ENCODE measurements at places on chromosomes 7 and 10.

- no peak for DNase-seq
Measured at GRCh38 chr10:77233466-77233865, 404.1 kb downstream of the KCNMA1 start.

DNA sequence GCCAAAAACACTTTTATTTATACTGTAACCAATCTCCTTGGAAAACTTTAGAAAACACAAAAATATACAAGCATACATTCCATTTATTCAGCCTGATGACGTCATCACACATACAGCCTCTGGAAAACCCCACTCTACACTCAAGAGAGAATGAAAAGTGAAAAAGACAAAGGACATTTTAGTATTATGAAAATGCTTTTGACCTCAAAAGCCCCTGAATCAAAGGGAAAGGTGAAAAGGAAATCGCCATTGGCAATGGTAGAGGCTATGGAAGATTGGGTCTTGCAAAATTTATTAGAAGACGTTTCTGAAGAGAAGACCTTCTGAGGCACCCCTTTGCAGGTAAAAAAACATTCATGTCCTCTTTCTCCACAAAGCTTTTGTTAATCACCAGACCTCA lies 82.9 kb upstream of the STRIP2 start:
- no peak for DNase-seq

- DNase-seq = no peak
Measured at GRCh38 chr7:105617280-105618015, 36.2 kb upstream of the EFCAB10 start.

DNA sequence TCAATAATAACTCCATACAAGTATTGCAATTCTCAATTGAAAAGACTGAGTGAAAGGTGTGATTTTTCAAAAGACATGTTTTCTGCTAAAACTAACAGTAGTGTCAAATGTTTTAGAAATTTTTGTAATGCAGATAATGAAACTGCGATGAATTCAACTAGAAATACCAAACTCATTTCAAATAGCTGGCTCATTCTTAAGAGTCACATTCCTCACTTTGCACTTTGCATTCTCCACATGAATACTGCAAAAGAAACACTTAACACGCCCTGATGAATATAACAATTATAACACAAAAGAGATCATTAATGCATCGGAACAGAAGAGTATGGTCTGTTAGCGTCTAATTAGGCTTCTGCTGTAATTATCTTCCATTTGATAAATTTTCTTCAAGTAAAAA lies 15.5 kb upstream of the TSPAN12 start:
- DNase-seq = no peak

GRCh38 chr10:108616559-108617285 lies 1306.6 kb downstream of the XPNPEP1 start:
- no peak for DNase-seq

- DNase-seq = no peak
Measured at GRCh38 chr7:32088451-32088881, 18.3 kb upstream of the PDE1C start.

- no peak for DNase-seq
Measured at GRCh38 chr10:97584798-97585438, 729 bp downstream of the HOGA1 start.

DNA sequence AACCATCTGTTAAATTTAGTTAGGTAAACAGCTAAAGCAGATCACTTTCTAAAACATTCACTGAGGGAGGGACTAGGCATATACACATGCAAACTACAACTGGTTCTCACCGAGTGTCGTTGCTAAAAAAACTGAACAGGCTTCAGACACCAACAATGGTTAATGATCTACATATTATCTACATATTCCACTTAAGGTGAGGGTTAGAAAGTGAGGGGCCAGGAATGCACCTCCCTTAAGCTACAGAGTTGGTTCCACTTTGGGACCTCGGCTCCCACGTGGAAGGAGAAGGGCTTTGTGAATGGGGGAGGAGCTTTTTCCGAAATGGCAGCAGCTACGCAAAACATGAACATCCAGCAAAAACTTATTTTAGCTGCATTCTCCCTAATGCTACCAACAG lies 5.8 kb downstream of the CTBP2 start:
- DNase-seq = no peak

DNA sequence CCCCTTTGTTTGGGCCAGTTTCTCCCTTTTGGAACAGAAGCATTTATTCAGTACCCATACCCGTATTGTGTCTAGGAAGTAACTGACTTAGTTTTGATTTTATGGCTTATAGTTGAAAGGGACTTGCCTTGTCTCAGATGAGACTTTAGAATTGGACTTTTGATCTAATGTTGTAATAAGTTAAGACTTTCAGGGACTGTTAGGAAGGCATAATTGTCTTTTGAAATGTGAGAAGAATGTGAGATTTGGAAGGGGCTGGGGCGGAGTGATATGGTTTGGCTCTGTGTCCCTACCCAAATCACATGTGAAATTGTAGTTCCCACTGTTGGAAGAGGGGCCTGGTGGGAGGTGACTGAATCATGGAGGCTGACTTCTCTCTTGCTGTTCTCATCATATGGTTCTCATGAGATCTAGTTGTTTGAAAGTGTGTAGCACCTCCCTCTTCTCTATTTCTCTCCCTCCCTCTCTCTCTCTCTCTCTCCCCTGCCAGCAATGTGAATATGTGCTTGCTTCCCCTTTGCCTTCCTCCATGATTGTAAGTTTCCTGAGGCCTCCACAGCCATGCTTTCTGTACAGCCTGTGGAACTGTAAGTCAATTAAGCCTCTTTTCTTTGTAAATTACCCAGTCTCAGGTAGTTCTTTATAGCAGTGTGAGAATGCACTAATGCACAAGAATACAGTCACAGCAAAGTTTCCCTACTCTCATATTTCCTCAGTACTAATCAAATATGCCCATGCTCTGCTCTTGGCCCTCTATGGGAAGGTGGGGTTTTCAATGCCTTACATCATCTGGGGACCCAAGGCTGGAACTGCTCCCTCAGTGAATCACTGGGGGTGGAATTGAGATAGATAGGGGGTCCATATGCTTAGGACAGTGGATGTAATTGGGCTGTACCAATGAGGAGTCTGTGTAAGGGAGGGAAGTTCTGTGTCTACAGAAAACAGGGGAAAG lies 17.2 kb upstream of the AKR1C1 start:
- DNase-seq = no peak

GRCh38 chr10:96252730-96253129 lies 18.6 kb downstream of the BLNK start:
- DNase-seq = no peak

GRCh38 chr7:152189061-152189460 lies 163.6 kb downstream of the GALNT11 start:
- no peak for DNase-seq

- no peak for DNase-seq
Measured at GRCh38 chr10:113954409-113954808, 89.3 kb upstream of the ADRB1 start.

- no peak for DNase-seq
Measured at GRCh38 chr7:147308539-147308938, 1191.9 kb downstream of the CNTNAP2 start.

GRCh38 chr10:30806850-30807249 lies 177.3 kb upstream of the LYZL2 start:
- DNase-seq = no peak

GRCh38 chr10:129501652-129502436 lies 34.8 kb downstream of the MGMT start:
- no peak for DNase-seq

DNA sequence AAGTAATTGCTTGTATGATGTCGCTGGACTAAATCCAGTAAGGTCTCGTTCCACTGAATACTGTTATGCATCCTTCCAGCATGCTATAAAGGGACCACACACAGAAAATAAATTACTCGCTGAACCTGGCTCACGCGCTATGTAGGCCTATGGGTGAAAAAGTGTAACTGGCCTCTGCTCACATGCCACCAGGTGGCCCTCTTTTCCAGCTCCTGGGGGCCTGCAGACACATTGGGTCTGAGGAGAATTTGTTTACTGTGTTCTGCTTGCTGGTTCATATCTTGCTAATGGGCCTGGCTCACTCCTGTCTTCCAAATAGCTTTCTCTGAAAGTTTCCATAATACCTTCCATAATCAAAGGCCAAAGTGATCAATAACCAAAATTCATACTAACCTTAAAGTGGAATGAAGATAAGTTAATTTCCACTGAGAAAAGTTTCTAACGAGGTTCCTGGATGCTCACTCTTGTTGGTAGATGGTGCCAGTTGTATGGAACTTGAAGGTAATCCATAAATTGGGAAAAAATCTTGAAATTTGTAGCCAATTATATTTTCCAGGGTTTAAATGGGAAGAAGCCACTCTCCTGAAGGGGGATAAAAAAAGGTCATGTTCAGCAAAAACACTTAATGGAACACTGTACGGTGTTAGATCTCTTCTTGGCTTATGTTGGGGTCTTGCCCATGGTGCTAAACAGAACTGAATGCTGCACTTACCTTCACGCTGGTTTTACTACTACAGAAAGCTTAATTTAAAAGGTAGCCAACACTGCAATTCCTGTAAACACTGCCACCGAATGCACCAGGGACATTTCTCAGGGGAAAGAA lies 27.0 kb upstream of the ZPBP start:
- DNase-seq = peak; percentile 7

- no peak for DNase-seq
Measured at GRCh38 chr7:1802899-1803298, 132.8 kb downstream of the ELFN1 start.

DNA sequence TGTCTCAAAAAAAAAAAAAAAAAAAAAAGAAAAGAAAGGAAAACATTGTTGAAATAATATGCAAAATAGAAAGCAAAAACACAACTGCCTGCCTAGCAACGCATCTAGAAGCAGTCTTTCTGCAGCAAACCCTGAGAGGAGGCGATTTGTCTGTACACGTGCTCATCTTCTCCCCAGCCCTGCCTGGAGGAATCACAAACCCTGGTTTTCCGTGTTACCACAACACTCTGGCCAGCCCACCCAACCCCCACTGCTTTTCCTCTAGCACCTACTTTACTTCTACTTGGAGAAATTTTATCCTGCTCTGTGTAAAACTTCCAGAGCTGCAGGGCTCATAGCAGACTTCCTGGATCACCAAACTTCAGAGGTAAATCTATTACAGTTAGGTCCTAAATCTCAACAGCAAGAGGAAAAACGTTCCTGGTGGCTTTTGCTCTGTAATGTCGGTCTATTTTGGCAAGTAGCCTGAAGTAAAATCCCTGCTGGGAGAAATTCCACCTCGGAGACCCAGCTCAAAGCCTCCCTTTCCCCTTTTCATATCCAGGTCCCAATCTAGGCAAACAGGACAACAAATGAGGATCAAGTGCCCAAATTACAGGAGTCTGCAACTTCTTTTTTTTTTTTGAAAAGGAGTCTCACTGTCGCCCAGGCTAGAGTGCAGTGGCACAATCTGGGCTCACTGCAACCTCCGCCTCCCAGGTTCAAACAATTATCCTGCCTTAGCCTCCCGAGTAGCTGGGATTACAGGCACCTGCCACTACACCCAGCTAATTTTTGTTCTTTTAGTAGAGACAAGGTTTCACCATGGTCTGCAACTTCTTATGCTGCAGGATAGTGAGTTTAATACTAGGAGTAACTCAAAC lies 91.6 kb downstream of the DNMBP start:
- no peak for DNase-seq

- peak; percentile 2 for DNase-seq
Measured at GRCh38 chr7:101581891-101582290, 47.2 kb downstream of the MYL10 start.

- DNase-seq = no peak
Measured at GRCh38 chr10:103181244-103181643, 11.8 kb downstream of the NT5C2 start.

GRCh38 chr7:151283302-151283701 lies 34.8 kb upstream of the SMARCD3 start:
- no peak for DNase-seq

DNA sequence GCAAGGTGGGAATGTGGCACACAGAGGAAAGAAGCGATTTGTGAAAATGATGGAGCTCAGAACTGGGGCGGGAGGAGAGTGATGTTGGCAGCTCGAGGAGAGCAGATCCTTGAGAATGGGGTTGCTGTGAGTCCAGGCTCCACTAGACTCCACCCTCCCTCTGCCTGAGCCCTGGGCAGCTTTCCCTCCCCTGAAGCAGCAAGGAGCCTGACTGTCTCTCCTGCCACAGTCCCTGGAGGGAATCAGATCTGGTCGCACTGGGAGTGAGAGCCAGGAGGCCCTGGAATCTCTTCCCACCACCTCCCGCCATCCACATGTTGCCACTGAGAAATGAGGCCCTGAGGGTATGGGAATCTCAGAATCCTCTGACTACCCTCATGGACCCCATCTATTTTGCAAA lies 362.7 kb downstream of the PLXNA4 start:
- no peak for DNase-seq

- DNase-seq = no peak
Measured at GRCh38 chr10:112637901-112638300, 190.9 kb downstream of the VTI1A start.

DNA sequence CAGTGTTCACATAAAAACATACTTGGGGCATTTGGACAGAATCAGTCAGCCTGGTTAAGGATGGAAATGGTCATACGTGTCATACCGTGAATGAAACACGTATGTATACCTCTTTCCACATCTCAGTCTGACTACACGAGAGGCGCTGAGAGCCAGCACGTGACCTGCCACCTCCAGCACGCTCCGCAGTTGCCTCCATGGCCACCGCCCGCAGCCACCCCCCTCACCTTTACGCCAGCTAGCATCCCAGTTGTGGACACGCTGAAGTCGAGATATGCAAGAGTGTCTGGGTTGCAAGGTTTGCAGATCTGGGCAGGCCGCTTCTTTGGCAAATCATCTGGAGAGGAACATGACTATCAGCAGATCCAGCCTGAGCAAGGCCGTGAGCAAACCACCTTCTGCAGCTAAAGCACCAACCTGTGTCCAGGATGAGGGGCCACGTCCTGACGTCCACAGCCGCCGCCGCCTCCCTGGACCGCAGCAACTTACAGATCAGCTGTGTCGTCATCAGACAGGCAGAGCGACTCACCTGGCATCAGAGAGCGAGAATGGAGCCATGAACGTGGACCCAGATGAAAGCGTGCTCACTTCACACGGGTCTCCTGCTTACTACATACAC lies 209.4 kb downstream of the ZMYND11 start:
- DNase-seq = no peak

DNA sequence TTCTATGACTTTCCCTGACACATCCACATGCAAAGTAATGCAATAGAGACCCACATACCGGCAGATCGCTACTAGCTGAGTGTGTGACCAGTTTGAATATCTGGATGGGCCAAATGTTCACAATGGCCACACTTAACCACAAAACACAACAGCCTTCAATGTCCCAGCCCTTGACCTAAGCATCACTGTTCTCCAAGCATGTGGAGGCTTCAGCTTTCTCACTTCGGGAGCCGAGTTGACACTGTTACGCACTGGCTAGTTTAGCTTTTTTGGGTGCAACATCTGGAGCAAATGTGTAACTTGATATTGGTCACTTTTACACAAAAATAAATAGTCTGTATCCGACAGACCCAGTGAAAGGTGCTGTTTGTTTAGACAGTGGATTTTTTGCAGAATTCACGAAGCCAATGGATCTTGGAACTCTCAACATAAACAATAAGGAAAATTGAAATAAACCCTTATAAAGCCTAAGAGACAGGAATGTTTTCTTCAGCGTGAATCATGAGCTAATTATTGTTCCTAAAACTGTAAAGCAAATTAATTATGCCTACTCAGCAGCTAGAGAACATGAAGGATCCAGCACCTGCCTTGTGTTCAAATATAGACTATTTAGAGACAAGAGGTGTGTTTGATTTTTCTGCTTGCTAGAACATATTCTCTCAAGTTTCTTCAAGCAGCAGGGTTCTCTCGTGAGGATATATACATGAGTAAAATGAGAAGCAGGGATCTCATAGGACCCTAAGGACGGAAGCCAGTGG lies 117.6 kb upstream of the JCAD start:
- DNase-seq = no peak

GRCh38 chr10:27743877-27744801 lies 1.5 kb downstream of the MKX start:
- peak; percentile 21 for DNase-seq

GRCh38 chr10:28839600-28840007 lies 162.3 kb downstream of the BAMBI start:
- DNase-seq = no peak
